ENCODE measurements at places on chromosomes 2 and 18.
A peak's percentile ranks its signal among the peaks of the same experiment; 100 is the strongest.

- peak; percentile 12 for DNase-seq
Measured at GRCh38 chr2:213806125-213806726, 522.0 kb downstream of the SPAG16 start.

GRCh38 chr2:5694306-5694705 lies 2.1 kb downstream of the SOX11 start:
- DNase-seq, result no peak

- DNase-seq, result no peak
Measured at GRCh38 chr2:66164470-66164869, 270.5 kb upstream of the MEIS1 start.

DNA sequence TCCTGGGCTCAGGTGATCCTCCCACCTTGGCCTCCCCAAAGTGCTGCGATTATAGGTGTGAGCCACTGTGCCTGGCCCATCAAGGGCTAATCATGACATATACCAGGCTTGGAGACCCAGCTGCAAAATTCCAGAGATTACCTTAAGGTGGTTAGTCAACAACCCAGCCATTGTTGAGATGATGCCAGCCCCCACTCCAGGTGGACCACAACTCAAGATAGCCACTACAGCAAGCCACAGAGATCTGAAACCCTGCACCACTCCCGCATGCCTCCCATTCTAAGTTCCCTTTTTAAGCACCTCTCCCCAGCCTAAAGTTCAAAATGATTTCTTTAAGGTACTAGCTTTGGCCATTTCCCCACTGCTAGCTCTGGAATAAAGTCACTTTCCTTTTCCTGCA lies 4.6 kb upstream of the CLK1 start:
- DNase-seq, result no peak

DNA sequence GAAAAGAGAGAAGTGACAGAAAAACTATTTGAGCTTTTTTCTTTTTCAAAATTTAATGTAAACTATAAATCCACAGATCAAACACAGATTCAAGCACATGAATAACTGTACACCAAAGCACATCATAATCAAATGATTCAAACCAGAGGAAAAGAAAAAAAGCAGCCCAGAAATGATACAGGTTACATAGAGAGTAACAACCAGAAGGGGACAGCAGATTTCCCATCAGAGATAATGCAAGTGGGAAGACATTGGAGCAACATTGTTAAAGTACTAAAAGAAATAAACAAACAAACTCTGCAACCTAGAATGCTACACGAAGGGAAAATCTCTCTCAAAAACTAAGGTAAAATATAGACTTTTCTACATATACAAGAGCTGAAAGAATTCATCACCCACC lies 34.5 kb downstream of the CMPK2 start:
- DNase-seq, result no peak

GRCh38 chr2:201839727-201840126 lies 33.4 kb downstream of the CDK15 start:
- no peak for DNase-seq

- no peak for DNase-seq
Measured at GRCh38 chr2:108967757-108968156, 21.3 kb downstream of the EDAR start.

GRCh38 chr2:218981881-218982585 lies 3.0 kb downstream of the FEV start:
- no peak for DNase-seq

DNA sequence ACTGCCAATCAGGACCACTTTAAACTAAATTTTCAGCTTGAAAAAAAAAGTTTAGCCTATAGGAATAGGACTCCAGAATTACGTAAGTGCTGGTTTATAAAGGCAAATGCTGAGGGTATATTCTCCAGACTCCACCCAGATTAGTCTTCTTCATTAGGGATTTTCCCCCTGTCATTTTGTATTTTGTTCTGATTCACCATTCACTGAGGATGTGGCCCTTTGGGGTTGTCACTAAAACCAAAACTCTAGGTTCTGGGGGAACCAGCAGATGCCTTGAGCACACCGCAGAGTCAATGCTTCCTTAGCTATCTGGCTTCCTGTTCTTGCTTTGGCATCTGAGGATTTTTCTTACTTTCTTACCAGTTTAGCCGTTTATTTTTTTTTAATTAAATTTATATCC lies 10.5 kb downstream of the SCYGR4 start:
- no peak for DNase-seq

DNA sequence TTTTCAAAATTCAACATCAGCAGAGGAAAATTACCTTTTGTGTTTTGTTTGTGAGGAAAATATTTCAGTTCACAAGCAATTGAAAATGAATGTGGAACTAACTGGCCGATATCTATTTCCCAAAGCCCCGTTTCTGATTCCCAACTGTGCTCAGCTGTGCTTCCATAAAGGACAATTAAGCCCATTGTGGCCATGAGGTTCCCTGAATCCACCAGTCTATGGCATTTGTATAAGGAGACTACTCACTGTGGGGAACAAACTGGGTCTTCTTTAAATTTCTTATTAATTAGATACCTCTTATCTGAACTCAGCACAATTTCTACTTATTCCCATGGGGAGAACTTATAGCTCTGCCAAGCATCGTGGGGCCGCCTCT lies 31.4 kb upstream of the AGAP1 start:
- DNase-seq, result no peak

GRCh38 chr2:46273919-46274318 lies 23.3 kb upstream of the EPAS1 start:
- no peak for DNase-seq

- no peak for DNase-seq
Measured at GRCh38 chr2:501130-501529, 176.1 kb downstream of the TMEM18 start.

- no peak for DNase-seq
Measured at GRCh38 chr2:19689646-19690168, 212.1 kb downstream of the TTC32 start.

- DNase-seq, result peak; percentile 57
Measured at GRCh38 chr2:33577084-33577483, 22.0 kb downstream of the FAM98A start.

DNA sequence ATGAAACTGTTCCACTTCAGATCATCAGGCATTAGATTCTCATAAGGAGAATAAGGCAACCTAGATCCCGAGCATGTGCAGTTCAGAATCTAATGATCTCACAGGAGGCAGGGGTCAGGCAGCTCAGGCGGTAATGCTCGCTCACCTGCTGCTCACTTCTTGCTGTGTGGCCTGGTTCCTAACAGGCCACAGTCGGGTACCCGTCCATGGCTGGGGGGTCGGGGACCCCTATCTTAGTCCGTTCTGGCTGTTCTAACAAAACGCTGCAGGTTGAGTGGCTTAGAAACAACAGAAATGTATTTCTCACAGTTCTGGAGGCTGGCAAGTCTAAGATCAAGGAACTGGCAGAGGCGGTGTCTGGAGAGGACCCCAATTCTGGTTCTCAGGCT lies 79.2 kb downstream of the ASB1 start:
- DNase-seq, result no peak

GRCh38 chr2:229003256-229003655 lies 267.8 kb downstream of the PID1 start:
- DNase-seq, result no peak

GRCh38 chr2:161103451-161103831 lies 56.8 kb upstream of the TANK start:
- no peak for DNase-seq

DNA sequence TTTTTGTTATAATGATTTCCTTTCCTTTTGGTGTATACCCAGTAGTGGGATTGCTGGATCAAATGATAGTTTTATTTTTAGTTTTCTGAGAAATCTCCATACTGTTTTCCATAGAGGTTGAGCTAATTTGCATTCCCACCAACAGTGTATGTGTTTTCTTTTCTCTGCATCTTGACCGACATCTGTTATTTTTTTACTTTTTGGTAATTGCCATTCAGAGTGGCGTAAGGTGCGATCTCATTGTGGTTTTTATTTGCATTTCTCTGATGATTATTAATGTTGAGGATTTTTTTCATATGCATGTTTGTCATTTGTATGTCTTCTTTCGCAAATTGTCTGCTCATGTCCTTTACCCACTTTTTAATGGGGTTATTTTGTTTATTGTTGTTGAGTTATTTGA lies 58.1 kb downstream of the ARHGAP25 start:
- no peak for DNase-seq

DNA sequence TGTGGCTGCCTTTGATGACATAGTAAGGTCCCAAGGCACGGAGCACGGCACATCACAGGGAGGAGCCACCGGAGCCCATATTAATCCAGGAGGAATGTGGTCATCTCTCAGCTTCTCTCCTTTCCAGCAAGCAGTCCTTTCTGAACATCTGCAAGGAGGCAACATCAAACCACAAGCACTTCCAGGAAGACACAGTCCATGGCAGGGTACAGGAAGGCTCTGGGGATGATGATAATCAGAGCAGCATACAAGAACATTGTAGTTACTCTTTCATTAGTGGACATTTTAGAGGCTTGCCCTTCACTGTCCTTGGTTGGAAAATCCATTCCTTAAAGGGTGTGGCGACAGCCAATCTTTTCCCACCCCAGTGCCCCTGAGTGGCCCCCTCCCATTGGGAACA lies 31.1 kb downstream of the YPEL5 start:
- DNase-seq, result no peak

DNA sequence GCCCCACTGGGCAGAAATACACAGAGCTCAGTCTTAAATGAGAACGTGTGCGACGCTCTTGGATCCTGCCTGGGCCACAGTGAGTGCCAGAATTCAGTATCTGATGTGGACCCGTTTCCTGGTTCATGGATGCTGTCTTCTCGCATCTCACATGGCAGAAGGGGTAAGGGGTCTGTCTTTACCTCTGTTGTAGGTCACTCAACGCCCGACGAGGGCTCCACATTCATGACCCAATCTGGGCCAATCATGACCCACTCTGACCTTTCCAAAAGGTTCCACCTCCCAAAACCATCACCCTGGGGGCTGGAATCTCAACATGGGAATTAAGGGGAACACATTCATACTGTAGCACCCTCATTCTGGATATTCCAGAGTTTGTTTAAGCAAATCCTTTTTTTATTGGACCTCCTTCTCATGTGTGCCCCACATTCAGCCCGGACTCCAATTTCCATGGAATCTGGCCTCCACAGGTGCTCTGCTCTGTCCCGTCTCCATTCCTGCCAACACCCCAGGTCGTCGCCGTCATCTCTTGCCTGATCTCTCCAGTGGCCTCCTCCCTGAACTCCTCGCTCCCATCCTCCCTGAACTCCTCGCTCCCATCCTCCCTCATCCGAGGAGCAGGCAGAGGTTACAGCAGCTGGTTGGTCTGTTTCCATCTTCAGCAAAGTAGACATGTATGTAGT lies 78.9 kb upstream of the OTOS start:
- no peak for DNase-seq

GRCh38 chr2:181268174-181268867 lies 188.9 kb upstream of the ITGA4 start:
- no peak for DNase-seq

DNA sequence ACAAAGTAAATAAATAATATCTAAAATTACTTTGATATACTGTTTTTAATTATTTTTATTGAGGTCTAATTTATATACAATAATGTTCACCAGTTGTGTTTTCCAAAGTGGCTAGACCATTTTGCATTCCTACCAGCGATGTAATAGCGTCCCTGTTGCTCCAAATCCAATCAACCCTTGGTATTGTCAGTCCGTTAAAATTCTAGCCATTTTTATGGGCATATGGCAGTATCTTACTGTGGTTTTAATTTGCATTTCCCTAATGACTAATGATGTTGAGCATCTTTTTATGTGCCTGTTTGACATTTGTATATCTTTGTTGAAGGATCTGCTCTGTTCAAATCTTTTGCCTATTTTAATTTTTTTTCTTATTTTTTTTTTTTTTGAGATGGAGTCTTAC lies 185.0 kb downstream of the PRPF40A start:
- no peak for DNase-seq

DNA sequence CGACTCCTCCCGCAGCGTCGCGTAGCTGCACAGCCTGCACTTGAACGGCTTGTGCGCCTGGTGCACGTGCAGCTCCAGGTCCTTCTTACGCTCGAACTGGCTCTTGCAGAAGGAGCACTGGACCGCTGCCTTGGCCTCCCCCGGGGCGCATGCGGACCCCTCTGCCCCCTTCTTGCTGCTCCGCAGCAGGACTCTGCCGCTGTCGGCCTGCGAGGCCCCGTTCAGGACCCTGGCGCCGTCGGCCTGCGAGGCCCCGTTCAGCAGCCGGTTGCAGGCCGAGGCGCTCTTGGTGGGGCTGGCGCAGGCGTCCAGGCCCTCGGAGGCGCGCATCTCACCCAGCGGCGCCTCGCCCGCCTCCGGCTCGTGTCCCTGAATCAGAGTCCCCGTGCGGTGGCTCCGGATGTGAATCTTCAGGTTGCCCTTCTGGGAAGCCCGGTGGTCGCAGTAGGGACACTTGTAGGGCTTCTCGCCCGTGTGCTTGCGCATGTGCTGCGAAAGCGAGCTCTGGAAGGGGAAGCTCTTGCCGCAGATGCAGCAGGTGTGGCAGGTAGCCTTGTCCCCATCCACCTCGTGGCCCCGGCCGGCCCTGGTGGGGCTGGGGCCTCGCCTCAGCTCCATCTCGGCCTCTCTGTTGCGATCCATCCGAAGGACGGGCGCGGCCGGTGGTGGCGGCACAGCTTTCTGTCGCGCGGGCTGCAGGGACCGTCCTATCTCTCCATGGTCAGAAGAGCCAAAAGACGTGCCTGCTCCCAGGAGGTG lies 52.5 kb downstream of the ZNF516 start:
- no peak for DNase-seq

DNA sequence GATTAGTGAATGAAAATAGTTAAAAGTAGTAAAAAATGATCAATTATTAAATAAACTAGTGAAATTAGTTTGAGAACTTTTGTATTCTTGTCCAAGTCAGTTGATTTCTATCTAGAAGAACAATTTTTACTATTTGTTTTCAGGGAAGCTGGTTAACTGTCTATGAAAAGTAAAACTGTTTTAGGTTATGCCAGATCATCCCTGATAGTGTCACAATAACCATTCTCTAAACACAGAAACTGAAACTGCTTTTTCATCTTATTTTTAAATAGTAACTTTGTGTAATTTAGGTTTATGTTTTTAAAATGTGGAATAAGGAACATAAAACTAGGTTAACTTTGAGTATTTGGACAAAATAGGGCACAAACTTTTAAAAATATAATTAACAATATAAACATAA lies 1087.2 kb downstream of the DPP10 start:
- DNase-seq, result no peak

GRCh38 chr2:49980774-49981173 lies 826.5 kb upstream of the FSHR start:
- DNase-seq, result no peak

DNA sequence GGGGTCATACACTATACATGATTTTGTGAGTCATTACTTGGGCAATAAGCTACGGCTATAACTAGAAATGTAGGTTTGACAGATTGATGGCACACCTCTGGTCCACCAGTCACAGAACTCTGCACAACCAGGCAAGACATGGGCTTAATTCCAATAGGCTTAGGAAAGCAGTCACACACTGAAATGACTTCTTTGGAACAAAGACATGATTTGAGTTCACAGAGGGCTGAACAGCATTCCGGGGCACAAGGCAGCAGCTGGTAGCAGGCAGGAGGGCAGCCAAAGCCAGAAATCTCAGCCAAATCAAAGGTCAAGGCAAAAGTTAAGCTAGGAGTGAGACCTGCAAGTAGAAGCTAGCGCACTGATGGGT lies 27.4 kb downstream of the FABP1 start:
- DNase-seq, result no peak

- DNase-seq, result no peak
Measured at GRCh38 chr2:28577791-28578680, 82.2 kb downstream of the PLB1 start.
